ENCODE measurements at places on chromosomes 3 and 15.

DNA sequence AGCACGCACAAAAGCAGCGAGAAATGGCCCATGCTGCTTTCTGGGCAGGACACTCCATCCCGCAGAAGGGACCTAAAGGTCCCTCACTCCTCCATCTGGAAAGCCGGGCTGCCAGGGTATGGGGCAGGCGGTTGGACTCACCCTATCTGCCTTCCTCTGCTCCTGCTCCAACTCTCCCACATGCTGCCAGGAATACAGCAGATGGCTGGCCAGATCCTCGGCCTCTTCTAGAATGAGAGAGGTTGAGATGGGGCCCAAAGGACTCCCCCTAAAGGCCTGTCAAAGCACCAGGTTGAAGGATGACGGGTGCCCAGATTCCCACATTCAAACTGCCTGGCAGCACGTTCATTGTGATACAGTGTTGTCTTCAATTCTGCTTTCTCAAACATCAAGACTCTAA lies 85.1 kb upstream of the C2CD4B start:
- DNase-seq, result no peak

- DNase-seq, result peak; percentile 76
Observed at GRCh38 chr3:15310491-15311370, 21.7 kb downstream of the SH3BP5 start.

DNA sequence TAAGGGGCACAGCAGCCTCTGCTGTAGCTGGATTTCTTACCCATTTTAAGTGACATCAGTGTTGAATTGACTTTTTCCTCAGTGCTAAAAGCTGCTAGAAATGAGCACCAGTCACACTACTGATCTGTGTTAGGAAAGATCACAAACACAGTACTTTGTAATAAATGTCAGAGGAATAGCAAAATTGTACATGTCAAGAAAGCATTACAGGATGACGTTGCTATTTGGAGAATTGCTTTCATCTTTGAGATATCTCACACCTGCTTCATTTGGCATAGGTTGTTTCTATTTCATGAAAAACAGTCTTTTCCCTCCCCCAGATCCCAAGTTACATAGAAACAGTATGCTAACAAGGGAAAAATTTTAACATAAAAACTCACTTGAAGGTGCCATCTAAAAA lies 77.8 kb downstream of the SLC25A26 start:
- DNase-seq, result no peak

GRCh38 chr3:11335056-11335608 lies 62.9 kb downstream of the ATG7 start:
- peak; percentile 24 for DNase-seq

GRCh38 chr3:27392950-27393679 lies 23.9 kb upstream of the NEK10 start:
- no peak for DNase-seq

DNA sequence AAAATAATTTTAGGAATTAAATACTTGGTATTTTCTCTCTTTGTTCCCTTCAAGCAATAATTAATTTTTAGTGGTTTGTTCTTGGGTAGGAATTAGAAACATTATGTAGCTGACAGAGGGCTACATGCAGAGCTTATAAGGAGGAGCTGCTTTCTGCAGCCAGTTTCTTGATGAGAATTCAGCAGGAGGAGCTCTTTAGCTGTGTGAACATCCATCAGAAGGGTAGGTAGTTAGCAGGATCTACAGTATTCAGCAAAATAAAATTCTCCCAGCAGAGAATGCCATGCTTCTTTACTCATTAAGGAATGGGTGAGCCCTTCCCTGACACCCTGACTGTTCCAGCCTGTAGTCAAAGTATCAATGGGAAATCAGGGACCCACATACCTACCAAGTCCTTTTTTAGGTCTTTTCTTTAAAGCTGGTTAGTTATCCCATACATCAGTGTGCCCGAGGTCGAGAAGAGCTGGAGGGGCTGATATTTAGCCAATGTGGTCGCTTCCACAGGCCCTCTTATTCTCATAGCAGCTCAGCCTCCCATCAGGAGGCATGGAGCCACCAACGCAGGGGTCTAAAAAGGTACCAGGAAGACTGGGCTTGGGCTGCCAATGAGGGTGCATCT lies 54.0 kb downstream of the KCNAB1 start:
- DNase-seq, result no peak

- no peak for DNase-seq
Observed at GRCh38 chr15:68797599-68798345, 22.9 kb downstream of the ANP32A start.

DNA sequence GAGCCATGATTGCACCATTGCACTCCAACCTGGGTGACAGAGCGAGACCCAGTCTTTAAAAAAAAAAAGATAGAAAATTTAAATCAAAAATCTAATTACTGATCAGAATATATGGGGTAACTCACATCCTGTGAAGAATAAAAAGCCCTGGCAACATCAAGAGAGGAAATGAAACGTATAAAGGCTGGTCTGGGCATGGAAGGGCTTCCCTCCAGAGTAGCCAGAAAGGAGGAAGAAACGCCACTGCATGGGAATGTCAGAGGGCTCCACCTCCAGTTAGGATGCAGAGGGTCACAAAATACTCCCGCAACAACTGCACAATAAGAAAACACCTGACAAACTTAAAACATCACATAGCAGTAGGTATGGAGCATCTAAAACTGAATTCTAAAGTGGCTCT lies 4.9 kb upstream of the IQCF1 start:
- DNase-seq, result no peak

DNA sequence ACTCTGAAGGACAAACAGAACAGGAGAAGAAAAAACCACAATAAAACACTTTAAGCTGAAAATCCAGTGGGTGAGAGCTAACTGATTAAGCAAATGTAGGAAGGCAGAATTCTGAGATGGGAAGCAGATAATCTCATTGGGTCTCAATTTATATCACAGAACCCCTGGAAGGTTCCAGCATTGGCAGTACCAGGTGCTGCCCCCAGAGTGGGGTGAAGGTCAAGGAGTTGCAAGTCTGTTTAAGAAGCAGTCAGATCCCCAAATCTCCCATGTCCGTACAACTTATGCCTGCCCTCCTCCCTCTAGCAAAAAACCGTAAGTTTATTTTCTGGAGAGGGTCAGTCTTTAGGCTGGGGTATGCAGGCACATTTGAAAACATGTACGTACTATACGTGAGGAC lies 45.1 kb downstream of the PXK start:
- no peak for DNase-seq

GRCh38 chr3:65993134-65993900 lies 45.4 kb downstream of the MAGI1 start:
- no peak for DNase-seq

- no peak for DNase-seq
Observed at GRCh38 chr3:24167429-24167828, 222.3 kb downstream of the NR1D2 start.

DNA sequence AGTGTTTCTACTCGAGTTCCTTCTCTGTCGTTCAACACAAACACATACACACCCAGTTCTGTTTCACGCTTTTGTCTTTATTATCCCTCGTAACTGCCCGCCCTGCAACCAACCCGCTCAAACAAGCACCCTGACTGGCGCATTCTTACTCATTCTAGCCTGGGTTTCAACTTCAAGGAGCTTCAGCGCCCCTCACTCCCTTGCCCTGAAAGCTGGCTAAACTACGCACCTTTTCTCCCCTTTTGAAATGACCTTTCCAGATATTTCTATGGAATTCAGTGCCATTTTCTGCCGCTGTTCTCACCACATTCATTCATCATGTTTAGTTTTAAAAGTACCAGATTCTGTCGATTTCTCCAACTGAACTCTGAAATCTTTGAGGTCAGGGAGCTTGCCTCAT lies 653 bp upstream of the MFSD1 start:
- DNase-seq, result no peak

DNA sequence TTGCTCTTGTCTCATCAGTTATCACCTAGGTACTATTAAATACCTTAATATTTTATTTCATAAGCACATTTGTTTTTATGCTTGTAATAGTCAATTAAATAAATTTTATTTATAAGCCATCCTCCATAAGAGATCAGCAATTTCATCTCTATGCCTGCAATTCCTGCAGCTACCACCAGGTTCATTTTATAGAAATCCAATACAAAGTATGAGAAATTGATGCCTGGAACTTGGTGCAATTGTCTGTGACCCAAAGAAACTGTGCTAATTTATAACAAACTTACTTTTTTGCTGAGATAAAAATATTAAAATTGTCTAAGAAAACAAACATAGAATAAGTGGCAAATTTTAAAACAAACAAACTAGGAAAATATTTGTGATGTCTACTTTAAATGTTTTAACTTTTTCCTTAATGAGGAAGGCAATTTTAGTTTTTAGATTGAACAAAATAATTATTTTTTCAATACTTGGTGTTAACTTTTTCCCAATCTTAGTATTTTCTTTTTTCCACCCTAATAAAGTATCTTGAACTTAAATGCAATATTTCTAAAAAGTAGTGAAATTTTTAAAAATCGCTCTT lies 1026.6 kb downstream of the ROBO1 start:
- no peak for DNase-seq

GRCh38 chr3:190718097-190718496 lies 144.4 kb downstream of the GMNC start:
- no peak for DNase-seq

- no peak for DNase-seq
Observed at GRCh38 chr15:38190501-38190900, 62.1 kb upstream of the SPRED1 start.

GRCh38 chr3:177449360-177450006 lies 252.2 kb upstream of the TBL1XR1 start:
- DNase-seq, result no peak

GRCh38 chr3:29700256-29700655 lies 419.4 kb downstream of the RBMS3 start:
- no peak for DNase-seq

- DNase-seq, result no peak
Observed at GRCh38 chr3:128301186-128302023, 148.1 kb downstream of the EEFSEC start.

DNA sequence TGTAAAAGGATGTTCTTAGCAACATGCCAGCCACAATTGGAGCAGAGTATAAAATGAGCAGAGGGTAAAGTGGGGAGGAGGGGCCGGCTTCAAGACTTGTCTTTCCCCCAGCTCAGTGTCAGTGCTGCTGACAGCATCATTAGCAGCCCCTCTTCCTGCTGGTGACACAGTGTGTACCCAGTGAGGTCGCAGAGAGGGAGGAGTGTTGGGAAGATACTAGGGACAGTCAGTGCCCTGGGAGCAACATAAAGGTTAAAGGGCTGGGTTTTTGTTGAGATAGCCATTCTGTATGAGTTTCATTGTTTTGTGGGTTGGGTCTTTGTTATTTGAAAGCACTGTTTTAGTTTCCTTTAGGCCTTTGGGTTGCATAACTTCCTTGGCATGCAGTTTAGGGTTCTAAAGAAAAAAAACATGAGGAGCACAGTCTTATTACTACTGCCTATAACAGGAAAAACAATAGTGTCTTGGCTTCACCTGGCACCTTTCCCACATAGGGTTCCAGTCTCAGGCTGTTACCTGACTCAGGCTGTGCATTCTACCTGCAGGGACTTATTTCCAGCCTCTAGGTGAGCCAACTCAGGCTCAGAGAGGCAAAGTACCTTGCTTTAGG lies 94.1 kb upstream of the SKOR1 start:
- no peak for DNase-seq

DNA sequence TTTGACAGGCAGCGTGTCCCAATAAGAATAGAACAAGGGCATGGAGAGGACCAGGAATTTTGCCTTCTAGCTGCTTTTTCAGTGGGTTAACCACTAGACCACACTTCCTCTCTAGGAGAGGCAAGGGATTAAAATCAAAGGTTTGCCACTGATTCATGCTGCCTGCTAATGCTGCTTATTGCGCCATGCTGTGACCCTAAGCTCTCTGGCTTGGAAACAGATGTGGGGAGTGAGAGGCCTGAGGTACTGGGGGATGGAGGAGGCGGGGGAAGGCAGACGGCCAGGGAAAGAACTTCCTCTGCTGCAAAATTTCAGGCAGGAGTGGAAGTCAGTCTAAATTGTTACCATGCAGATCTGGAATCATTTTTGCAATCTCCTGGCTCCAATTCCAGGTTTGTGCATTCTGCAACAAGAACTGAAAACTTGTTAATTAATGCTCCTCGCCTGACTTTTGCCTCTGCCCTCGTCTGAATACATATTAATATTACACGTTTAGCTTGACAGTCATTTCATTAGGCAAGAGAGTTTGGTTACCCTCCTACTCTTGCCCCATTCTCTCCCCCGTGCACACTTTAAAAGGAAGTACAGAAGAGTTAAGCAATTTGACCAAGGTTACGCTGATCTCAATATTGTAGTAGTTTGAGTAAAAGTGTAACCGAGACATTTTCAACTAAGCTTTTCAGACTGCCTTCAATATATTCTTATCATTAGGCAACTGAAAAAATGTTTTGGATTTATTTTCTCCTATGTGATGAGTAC lies 121.7 kb upstream of the SPRED1 start:
- no peak for DNase-seq

GRCh38 chr15:96171853-96172296 lies 158.6 kb upstream of the NR2F2 start:
- no peak for DNase-seq

DNA sequence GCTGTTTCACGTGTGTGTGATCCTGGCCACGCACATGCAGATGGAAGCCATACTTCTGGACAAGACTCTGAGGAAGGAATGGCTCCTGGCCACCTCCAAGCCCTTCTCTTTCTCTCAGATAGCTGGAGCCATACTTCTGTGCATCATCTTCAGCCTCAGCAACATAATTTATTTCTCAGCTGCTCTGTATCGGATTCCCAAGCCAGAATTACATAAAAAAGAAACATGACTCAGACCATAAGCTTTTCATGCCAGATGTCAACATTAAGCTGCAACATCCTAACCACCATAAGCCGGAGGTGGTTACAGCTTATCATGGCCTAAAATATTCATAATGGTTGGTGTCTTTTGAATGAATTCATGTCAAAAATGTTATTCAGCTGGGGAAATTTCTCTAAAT lies 10.6 kb upstream of the KIF23 start:
- no peak for DNase-seq

DNA sequence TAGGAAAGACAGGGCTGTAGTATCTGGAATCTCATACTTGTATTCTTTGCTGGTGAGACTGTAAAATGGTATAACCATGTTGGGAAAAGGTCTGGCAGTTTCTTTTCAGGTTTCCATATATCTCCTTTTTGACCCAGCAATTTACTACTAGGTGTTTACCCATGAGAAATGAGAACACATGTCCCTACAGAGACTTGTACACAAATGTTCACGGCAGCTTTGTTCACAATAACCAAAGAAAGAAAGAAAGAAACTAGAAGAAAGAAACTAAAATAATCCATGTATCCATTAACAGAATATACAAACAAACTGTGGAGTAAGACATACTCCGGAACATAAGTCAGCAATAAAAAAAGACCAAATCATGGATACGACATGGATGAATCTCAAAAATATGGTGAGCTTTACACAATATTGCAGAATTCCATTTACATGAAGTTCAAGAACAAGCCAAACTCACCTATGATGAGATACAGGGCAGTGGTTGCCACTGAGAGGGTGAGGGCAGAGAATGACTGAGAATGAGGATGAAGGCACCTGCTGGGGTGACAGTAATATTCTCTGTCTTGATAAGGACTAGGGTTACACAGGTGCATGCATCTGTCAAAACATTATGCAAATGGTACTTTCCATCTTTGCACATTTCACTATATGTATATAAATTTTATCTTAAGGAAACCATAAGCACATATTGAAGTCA lies 2.7 kb downstream of the RFTN1 start:
- DNase-seq, result no peak
